Activated effector memory CD4-positive, alpha-beta T cell treated with anti-CD3 and anti-CD28 coated beads, Interleukin-2, amount 50 U/mL, for 16 hours (primary cell): ENCODE measurements at places on chromosomes 12 and 14.
A peak's percentile ranks its signal among the peaks of the same experiment; 100 is the strongest.

DNA sequence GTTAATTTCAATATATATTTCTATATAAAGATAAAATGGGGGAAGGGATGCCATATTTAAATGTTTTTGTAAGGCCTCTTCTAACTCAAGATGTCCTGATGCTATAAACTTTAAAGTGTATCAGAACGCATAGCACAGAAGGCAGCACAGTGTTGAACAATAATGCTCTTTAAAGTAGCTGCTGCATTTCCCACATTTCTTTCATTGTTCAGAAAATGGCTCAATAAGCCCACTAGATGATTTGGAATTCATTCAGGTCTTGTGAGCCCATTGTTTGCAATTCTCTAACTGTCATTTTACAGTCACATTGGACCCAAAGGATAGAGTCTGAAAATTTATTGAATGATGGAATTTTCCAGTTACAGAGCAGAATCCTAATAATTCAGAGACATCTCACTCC, 64.0 kb upstream of the PCED1B start:
- no peak for DNase-seq

- DNase-seq: no peak
Observed at GRCh38 chr12:127054531-127054930, 1212.4 kb upstream of the TMEM132C start.

DNA sequence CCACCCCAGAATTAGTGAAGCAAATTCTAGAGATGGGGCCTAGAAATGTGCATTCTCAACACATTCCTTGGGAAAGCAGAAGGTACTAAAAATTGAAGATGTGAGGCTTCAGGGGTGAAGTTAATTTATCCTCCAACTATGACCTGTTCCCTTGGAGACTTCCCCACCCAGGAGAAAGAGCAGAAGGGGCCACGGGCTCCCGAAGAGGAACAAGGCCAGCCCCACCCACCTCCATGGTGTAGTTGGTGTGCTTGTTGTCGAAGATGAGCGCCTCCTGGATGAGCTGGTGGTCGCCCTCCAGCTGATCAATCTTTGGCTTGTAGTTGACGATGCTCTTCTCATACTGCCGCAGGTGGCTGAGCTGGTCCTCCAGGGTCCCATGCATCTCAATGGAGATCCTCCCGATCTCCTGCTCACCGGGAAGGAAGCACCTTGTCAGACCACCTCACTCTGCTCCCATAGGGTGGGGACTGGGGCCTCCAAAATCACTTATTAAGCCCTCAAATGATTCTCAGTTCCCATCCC, 87.8 kb upstream of the ZFP36L1 start:
- DNase-seq: peak; percentile 57

DNA sequence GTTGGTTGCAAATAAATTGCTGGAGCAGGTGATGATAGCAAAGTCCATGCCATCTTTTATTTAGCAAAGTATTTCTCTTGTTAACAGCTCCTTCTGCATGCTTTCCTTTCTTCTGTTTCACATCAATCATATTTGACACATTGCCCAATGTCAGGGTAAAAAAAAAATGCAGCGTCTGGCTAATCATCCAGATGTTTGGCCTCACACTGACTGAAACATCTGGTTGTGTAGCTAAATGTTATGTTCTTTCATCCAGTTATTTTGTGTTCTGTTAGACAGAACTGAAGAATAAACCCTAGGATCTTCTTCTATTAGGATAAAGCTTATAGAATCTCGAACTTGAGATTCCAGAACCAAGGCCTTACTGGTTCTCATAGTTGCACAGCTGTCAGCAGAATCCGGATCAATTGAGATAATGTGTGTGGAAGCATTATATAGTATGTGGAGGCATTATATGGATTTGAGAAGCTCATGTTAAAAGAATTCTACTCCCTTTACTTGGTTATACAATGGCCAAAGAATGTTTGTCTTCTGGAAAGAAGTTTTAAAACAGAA, 859.2 kb downstream of the DIO2 start:
- DNase-seq: no peak

DNA sequence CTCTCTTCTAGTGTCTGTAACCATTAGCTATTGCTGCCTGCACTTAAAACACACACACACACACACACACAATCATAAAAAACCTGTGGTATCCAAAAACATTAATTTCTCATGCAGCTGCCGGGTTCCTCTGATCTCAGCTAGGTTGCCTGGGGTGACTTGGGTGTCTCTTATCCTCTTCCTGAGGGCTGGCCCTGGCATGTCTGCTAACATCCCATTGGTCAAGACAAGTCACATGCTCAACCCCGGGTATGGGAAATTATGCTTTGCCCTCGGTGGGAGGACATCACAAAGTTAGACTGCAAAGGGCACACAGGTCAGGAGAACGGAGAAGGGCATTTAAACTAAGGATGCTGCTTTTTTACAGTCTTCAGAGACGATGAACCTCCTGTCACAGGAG, 55.7 kb downstream of the TRPV4 start:
- DNase-seq: peak; percentile 68

DNA sequence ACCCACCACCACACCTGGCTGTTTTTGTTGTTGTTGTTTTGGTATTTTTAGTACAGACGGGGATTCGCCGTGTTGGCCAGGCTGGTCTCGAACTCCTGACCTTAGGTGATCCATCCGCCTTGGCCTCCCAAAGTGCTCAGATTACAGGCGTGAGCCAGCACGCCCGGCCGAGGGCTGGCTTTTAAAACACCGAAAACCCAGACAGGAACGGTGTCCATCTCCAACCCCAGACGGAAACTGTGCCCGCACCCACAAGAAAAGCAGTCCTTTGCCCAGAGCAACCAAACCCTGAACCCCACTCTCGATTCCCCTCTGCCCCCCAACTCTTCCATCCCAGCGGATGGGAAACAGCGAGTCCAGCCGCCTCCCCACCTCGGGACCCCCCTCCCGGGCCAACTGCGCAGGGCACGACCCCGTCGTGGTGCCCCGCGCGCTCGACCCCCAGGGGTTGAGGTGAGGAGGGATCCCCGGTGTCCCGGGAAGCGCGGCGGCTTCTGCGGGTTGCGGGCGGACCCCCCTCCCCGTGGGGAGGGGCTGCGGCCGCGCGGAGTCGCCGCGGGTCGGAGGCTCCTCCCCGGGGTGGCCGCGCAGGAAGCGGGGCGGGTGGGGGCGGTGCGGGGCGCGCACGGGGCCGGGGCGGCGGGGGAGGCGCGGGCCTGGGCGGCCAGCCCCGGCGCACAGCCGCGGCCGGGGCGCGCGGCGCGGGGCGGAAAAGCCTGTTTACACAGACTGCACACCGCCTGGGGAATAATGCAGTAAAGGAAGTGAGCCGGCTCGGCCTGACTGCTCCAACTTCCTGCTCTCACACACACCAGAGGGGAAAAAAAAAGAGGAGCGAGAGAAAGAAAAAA, at the start of gene ELK3:
TSS of gene ELK3 (plus strand) at position 651 of the 851 bp plus-strand sequence.
- peak; percentile 87 for DNase-seq

- DNase-seq: no peak
Observed at GRCh38 chr14:93113678-93114067, 2.1 kb downstream of the ITPK1 start.
